ENCODE measurements at places on chromosomes 6 and 20. TPM values are rescaled to one million over a fixed set of nuclear protein-coding genes. Genes with fewer than 3 reads are reported as not detected.

GRCh38 chr20:47761482-47762047 is 23.7 kb downstream of the SULF2 start:
- DNase-seq, result no peak

- no peak for DNase-seq
These were observed 21.6 kb upstream of the TNFAIP3 start for GRCh38 chr6:137845460-137845859.

- peak; percentile 92 for DNase-seq
These were observed 235.7 kb upstream of the ZNF217 start for GRCh38 chr20:53829255-53829723.

DNA sequence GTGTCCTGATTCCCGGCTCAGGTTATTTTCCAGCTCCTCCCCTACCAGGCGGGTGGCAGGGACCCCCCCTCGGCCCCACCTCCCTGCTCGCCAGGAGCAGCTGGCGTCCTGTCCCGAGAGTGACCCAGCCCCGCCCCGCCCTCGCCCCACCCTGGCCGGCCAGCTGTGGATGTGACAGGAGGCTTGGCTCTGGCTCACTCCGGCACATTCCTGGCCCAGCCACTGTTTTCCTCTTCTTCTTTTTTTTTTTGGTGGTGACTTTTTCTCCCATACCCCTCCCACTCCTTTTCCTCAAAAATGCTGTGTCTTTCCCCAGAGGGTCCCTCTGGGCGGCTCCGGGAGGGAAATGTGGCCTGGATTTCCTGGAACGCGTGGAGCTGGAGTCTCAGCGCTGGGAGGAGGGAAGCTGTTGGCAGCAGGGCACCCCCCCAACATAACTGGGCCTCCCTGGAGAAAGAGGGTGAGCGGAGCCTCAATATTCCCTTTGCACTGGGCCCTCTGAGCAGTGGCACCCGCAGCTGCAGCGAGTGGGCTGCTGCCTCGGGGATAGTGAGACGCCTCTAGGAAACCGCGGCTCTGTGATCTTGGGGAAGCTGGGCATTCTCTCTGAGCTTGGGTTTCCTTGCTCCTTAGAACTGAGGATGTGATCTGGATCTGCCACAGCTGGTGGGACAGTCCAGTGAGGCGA is 28.3 kb upstream of the CSNK2A1 start:
- DNase-seq, result no peak

The TREM1 gene
- total RNA-seq, result not detected

The CDSN gene
- not detected for total RNA-seq

Measured in Caki2 (cell line).